H4 (cell line): ENCODE measurements at places on chromosomes 3 and 15. TPM values are rescaled to one million over a fixed set of nuclear protein-coding genes. Genes with fewer than 3 reads are reported as not detected.

SERINC4 gene
- not detected in 2 replicates for total RNA-seq

GRCh38 chr3:53320697-53321096 is 26.6 kb downstream of the DCP1A start:
- DNase-seq = no peak

GRCh38 chr3:46280105-46280797 is 38.0 kb downstream of the CCR3 start:
- peak; percentile 25 for DNase-seq

DUOX1 gene
- not detected in 2 replicates for total RNA-seq

DNA sequence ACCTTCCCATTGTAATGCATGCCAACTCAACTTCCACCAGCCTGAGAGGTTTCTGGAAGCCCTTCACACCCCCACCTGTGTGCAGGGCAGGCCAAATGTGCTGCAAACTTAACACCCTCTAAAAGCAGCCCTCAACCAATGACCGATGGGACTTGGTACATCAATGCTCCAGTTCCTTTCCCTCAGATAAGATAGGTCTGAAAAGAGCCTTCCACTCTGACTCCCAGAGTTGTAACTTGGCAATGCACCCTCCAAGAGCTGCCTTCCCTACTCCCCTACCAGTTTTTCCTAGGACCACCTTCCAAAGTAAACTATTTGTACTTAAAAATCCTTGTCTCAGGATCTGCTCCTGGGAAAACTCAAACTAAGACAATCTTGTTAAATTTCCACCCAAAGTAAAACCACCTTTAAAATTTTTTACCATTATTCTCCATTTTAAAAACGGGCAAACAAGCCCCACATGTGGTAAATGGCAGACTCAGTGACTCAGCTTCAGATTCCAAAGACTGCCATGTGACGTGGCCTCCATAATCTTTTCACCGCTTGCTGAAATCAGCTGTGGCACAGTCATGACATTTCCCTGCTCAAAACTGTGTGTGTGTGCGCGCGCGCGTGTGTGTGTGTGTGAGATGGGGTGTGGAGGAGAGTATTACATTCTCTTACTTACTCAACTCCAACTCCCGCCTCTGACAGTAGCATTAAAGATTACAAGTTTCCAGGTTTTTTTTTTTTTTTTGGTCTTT is 17.2 kb downstream of the RASGRP1 start:
- DNase-seq = peak; percentile 69

- DNase-seq = peak; percentile 30
These were observed 75.2 kb downstream of the NEO1 start for GRCh38 chr15:73127302-73127936.

GPR27 gene
- total RNA-seq = not detected in 2 replicates

GRCh38 chr3:64299206-64299605 is 73.9 kb upstream of the PRICKLE2 start:
- no peak for DNase-seq

PARP15 gene
- not detected in 2 replicates for total RNA-seq

GRCh38 chr3:78725703-78726246 is 1042.0 kb downstream of the ROBO1 start:
- DNase-seq = no peak

- DNase-seq = no peak
These were observed 20.2 kb downstream of the SLC24A1 start for GRCh38 chr15:65641768-65642475.

TEX55 gene
- total RNA-seq = not detected in 2 replicates

DNA sequence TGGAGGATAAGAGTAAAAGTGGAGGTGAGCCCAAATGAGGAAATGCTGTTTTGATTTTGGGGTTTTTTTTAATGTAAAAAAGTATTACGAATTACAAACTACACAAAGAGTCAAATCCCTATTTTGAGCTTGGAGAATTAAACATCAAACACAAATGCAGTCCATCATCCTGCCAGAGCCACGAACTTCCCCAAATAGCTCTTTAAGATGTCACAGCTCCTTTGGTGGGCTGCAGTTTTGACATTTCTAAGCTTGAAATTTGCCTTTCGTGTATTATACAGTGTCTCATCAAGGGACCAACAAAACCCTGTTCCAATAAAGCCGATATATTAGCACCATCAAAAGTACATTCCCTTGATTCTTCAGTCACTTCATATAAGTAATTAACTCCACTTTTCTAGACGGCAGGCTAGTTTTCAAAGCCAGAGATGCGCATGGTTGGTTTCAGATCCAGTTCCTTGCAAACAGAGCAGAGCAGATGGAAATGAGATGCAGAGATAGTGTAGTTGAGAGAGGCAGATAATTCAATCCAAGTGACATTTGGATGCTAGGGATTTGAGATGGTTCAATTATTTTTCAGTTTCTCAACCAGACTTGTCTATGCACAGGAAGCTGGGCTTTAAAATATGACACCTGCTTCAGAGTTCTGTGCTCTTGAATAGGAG is 580.9 kb downstream of the EDEM1 start:
- DNase-seq = no peak

- no peak for DNase-seq
These were observed 104.7 kb downstream of the ZBTB20 start for GRCh38 chr3:115042351-115042750.

KCNMB3 gene
- 0.02 and 0.62 TPM in 2 replicates for total RNA-seq

DNA sequence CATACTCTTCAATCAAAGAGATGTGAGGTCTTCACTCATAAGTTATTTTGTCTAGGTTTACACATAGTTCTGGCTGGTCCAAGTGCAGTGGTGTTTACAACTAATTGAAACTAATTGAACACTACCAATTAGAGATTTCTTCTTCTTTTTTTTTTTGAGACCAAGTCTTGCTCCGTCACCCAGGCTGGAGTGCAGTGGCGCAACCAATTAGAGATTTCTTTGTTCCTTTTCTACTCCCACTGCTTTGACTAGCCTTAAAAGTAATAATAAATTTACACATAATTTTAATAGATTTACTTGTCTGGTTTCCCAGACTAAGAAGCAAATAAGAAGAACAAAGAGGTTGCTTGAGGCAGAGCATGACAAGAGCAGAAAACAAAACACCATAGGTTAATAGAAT is 6.7 kb upstream of the DENND6A start:
- no peak for DNase-seq

DNA sequence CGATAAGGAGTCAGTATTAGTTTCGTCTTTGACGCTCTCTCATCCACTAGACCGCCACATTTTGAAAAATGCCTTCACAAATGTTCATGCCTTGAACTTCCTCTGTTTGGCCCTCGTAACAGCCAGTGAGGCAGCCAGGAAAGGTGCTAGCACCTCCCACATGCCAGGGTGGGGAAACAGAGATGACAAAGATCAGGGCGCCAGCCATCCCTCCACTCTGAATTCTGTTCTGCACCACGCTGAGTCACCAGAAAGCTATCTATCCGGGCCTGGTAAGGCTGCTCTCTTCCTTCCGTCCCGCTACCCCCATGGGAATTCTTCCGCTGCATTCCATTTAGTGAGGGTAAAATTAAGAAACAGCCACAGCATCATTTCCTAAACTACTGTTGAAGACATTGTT is 31.3 kb upstream of the BCL2L10 start:
- DNase-seq = peak; percentile 34

- no peak for DNase-seq
These were observed 35.5 kb downstream of the UBE2E2 start for GRCh38 chr3:23238578-23238977.

DNA sequence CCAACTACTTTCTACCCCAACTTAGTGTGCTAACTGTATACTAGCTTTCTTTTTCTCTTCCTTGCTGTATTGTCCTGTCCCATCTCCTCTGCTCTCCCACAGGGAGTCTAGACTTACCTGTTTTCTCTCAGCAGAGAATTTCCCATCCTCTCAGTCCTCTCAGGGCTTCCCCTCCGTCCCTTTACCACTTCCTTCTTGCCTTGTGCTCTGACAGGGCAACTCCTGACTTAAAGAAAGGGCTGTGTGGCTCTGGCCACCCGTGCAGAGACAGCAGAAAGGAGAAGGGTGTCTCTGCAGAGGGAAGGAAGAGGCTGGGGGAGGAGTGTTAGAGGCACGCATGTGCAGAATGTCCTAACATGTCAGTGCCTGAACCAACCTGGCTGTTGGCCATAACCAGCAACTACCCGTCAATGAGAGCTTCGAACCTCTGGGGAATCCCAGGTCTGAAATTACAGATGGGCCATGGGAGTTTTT is at the start of gene GCSAM:
TSS of gene GCSAM (minus strand) at position 274 of the 474 bp plus-strand sequence. CDS start at position 146, 128 bp downstream.
- DNase-seq = no peak

SMCO1 gene
- total RNA-seq = not detected in 2 replicates

DNA sequence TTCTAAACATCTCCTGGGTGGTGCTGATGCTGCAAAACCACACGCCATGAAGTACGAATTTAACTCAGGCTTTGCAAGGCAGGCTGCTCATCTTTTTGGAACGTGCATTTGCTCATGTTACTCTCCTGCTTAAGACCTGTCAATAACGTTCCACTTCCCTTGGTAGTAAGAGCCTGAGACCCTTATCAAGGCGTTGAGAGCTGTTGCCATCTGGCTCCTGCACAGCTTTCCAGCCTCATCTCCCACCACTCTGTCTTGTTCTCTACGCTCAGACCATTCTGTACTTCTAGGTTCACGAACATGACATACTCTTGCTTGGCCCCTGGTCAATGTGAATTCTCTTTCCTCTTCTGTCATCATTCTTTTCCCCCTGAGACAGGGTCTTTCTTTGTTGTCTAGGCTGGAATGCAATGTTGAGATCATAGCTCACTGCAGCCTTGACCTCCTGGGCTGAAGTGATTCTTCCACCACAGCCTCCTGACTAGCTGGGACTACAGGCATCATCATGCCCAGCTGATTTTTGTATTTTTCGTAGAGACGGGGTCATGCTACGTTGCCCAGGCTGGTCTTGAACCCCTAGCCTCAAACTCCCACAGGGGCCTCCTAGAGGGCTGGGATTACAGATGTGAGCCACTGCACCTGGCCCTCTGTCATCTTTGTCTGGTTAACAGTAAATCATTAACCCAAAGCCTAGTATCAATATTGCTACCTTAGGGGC is 202.8 kb downstream of the CADPS start:
- no peak for DNase-seq

ACTRT3 gene
- total RNA-seq = not detected in 2 replicates

GRCh38 chr3:188863999-188864406 is 307.8 kb upstream of the TPRG1 start:
- DNase-seq = peak; percentile 44

ABHD10 gene
- total RNA-seq = 34.1 and 44.1 TPM in 2 replicates

DNA sequence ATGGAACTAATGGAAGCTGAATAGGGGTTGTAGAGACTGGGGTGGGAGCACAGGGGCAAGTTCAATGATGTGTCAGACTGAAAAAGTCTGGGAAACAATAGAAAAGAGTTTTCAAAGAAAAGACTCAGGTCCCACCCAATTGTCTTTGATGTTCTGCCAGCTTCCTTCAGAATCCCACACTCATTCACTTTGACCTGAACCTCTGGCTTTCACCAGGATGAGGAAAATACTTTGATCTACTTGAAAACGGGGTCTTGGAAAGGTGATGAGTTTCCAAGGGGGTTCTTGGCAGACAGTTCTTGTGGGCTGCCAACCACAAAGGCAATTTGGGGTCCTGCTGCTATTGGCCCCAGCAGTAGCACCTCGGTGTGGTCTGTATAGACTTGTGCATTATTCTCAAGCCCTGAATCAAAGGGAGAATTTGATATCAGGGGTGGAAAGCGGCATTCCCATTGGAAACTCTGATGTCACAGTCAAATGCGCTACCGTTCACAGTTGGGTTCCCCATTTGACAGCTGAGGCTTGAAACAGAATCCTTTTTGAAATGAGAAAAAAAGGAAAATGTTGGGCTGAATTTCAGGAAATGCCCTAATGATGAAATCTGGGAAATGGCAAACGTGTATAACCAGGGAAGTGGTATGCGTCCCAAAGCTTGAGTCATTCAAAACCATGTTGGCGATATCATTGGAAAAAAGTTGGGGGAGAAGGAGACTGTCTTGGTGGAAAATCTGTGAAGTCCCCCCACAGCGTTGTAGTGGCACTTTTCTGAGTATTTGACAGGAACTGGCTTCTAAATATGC is 229.2 kb upstream of the LRTM1 start:
- no peak for DNase-seq

SUCNR1 gene
- total RNA-seq = 0.70 and 1.2 TPM in 2 replicates

STX19 gene
- not detected in 2 replicates for total RNA-seq

DNA sequence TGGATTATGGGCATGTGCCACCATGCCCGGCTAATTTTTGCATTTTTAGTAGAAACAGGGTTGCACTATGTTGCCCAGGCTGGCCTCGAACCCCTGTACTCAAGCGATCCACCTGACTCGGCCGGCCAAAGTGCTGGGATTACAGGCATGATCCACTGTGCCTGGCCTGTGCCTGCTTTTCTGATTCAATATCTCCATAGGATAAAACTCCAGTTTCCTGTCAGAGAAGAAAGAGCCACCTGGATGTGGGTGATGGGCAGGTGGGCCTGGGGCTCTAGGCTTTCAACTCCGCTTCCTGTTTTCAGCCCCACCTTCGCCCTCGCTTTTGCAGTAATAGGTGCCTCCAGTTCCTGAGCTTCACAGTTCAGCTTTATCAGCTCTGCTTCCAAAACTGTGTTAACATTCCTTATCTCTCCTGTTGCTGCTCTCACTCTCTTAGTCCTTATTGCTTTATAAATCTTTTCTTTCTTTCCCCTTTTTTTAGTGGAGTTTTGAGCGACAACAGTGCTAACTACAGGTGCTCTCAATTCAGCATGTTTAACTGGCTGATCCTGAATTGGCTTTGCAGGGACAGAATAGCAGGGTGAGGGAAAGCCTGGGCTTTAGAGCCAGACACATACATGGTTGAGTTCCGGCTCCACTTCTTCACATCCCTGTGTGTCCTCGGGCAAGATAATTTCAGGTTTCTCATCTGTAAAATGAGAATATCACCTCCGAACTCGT is 21.1 kb upstream of the PDE8A start:
- DNase-seq = no peak

NPRL2 gene
- total RNA-seq = 18.2 and 27.8 TPM in 2 replicates

ADCY5 gene
- total RNA-seq = 0.18 and 0.85 TPM in 2 replicates

DNA sequence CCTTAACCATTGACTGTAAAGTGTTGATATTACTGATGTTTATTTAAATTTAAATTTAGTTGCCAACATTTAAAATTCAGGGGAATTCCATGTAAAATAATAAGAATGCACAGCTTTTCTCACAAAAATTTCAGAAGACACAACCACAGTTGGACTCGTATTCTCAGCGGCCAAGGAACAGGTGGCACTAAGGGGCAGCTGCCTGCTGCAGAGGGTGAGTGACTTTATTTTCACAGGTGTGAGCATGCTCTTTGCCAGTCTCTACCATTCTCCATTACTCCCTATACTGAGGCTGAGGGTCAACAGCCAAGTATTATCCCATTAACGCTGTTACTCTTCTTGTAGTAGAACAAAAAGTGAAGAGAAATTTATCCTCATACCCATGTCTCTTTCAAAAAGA is 92.1 kb upstream of the GADL1 start:
- DNase-seq = no peak

- DNase-seq = no peak
These were observed 643.2 kb downstream of the SQOR start for GRCh38 chr15:46278062-46278461.

- no peak for DNase-seq
These were observed 703 bp upstream of the LSAMP start for GRCh38 chr3:116445990-116446389.

DNA sequence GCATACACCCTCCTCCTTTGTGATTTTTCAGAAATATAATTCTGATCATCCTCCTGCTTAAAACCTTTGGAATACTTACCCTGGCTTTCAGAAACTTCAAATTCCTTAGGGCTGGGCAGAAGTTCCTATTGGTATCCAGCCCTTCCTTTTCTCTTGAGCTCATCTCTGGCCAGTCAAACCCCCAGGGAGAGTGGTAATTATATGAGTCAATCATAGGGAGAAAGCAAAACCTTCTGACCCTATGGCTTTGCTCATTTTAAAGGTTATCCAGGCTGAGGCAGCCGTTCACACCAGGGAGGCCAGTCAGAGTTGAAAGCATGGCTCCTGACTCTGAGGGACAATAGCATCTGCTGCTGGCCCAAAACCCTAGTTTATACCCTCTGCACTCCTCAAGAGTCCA is 23.9 kb upstream of the CTNNB1 start:
- no peak for DNase-seq

GRCh38 chr3:123837858-123838257 is 46.3 kb downstream of the MYLK start:
- no peak for DNase-seq

INSYN1 gene
- total RNA-seq = 0.35 and 0.72 TPM in 2 replicates
